Stimulated activated CD4-positive, alpha-beta T cell treated with anti-CD3 and anti-CD28 coated beads, Interleukin-1b, Interleukin-23, amount 100 ng/mL, for 1 hour (primary cell): ENCODE measurements at places on chromosomes 5 and 9.
A peak's percentile ranks its signal among the peaks of the same experiment; 100 is the strongest.

- no peak for DNase-seq
Measured at GRCh38 chr9:94801234-94801633, 74.7 kb downstream of the AOPEP start.

DNA sequence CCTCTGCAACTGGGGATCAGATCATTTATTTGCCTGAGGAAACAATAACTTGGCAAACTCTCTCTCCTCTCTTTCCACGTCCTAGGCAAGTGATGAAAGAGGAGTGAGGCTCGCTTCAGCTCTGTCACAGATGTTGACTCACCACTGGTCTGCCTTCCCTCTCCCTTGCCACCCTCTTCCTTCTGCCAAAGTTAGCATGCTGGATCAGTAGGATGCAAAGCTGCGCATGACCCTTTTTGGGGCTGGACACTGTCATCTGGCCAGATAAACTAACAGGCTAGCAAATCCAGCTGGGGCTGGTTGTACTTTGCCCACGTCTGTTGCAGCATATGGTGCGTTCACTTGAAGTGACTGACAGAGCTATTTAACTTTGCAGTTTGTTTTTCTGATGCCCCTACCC is 36.2 kb upstream of the SMARCA2 start:
- DNase-seq, result no peak

DNA sequence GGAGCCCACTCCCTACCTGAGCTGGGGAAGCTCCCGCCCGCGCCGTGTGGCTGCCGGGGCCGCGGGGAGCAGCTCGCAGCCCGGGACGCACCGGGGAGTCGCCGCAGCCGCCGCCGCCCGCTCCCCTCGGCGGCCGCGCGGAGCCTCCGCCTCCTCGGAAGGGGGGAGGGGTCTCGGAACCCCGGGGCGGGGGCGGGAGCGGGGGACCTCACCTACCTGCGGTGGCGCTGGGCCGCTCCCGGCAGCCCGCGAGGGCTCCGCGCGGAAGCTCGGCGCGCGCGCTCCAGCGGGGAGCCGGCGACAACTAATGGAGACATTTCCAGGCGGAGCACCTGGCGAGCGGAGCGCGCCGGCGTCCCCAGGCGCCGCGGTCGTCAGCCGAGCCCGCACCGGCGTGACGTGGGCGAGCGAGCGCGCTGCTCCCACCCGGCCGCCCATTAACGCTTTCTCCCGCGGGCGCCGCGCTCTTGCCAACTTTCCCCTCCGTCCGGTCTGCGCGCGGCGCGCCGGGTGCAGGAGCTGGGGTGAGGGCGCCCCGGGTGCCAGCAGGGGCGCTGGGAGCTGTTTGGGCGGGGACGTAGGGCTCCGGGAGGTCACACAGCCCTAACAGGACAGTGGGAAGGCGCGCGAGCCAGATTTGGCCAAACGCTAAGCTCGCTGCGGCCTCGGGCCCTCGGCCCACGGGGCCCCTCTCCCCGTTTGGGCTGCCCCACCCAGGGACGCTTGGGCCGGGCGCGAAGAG is 4.3 kb upstream of the IRX4 start:
- DNase-seq, result no peak

GRCh38 chr9:113471566-113471965 is 8.0 kb downstream of the RGS3 start:
- no peak for DNase-seq

DNA sequence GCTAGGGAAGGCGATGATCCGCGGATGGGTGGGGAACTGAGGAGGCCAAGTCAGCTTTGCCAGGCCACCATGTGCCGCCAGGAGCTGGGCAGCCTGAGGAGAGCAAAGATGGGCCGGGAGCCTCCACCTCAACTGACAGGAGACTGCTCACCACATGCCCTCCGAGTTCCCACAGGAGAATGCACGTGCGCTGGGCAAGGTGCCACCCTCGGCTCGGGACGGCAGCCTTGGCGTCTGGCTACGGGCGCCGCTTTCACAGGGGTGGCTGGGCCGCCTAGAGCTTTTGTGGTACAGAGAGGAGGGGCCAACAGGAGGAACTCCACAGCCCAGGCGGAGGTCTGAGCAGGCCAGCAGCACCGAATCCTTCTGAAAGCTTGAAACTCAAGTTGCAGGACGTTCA is 5.3 kb upstream of the TBC1D9B start:
- DNase-seq, result no peak

- DNase-seq, result no peak
Measured at GRCh38 chr9:82417501-82417900, 428.9 kb downstream of the SPATA31D1 start.

DNA sequence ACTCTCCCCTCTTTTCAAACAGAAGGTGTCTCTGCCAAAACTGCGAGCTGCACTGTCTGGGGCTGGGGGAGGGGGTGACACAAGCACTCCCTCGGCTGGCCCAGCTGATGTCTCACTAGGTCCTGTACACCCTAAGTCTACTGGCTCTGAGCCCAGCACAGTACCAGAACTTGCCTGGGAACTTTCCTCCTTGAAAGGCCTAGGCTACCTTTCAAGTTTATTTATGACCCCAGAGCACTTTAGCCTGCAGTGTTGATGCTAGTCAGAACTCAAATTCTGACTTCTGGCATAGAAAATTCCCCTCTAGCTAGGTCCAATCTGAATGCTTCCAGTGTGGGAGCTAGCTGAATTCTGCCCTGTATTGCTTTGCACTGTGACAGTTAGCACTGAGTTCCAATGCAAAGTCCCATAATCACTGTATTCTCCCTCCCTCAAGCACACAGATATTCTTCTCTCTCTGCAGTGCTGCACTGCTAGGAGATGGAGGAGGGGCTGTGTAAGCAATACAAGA is 10.5 kb downstream of the LURAP1L start:
- no peak for DNase-seq

GRCh38 chr9:126119731-126120130 is 206.9 kb upstream of the MVB12B start:
- no peak for DNase-seq

DNA sequence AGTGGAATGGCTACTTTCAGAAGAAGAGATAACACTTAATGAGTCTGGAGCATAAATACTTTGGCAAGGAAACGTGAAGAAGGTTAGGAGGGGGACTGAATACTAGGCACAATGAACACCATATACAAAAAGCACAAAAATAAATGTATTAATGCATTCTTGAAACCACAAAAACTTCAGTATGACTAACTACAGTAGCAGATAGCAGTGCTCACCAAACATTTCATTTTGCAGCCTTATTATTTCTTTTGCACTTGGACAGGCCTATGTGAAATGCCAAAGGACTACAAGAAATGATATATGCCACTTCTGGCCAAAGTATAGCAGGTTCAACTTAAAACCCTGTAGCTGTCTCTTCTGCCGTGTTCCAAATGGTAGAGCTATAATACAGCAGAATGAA is 26.3 kb downstream of the UBQLN1 start:
- DNase-seq, result no peak

- no peak for DNase-seq
Measured at GRCh38 chr5:32780508-32780919, 69.4 kb downstream of the NPR3 start.

GRCh38 chr9:112501287-112501686 is 14.7 kb downstream of the KIAA1958 start:
- no peak for DNase-seq

DNA sequence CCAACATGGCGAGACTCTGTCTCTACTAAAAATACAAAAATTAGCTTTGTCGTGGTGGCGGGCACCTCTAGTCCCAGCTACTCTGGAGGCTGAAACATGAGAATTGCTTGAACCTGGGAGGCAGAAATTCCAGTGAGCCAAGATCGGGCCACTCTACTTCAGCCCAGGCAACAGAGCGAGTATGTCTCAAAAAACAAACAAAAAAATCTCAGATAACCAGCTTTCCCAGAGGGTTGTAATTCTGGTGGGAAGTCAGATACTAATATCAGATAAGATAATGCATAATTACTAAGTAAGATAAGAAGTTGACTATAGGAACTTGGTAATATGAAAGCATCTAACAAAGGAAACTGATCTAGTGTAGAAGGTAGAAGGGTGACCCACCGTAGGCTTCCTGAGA is 60.6 kb downstream of the PCDH1 start:
- no peak for DNase-seq

DNA sequence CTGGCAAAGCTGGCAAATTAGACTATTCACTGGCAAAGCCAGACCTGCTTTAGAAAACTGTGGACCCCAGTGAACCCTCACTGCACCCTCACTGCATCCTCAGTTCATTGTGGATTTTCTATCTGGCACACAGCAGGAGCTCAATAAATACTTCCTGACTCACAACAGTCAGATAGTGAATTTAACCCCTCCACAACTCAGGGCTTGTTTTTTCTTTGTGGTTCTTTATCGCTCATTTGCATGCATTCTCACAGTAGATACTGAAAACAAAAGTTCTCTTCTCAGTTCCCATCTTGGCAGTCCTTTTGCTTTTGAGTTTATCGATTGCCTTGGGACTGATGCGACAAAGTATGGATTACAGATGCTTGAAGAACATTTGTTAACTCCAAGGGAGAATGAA is 99.8 kb downstream of the ACTL7B start:
- no peak for DNase-seq

DNA sequence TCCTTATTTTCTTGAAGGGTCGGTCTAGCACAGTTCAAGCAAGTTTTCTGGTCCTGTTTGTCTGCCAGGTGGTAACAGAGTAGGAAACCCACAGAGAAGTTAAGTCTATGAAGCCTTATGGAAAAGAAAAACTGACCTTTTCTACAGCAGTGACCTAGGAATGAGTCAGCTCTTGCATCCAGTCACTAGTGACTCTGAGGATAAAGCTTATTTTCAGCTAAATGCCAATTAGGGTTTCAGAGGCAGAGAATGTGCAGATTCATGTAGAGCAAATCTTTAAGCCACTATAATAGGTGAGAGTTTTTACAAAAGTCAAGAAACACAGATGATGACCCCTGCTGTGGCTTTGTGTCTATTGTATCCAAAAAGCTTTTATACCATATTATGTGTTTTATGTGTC is 100.7 kb downstream of the CWC27 start:
- DNase-seq, result no peak

DNA sequence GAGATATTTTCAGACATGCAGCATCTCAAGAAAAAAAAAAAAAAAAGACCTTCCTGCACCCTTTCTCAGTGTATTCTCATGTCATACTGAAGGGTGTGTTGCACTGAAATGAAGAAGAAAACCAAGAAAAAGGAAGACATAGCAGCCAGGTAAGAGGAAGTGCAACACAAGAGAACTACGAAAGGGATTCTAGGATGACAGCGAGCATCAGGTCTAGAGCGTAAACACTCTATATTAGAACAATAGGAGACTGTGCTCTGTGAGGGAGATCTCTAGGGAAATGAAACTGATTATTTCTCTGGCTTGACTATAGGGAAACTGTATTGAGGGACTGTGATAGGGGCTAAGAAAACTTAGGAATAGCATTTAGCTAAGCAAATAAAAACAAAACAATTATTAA is 30.0 kb downstream of the BTF3 start:
- DNase-seq, result no peak

GRCh38 chr5:73812962-73813588 is 187.1 kb downstream of the ARHGEF28 start:
- DNase-seq, result no peak

DNA sequence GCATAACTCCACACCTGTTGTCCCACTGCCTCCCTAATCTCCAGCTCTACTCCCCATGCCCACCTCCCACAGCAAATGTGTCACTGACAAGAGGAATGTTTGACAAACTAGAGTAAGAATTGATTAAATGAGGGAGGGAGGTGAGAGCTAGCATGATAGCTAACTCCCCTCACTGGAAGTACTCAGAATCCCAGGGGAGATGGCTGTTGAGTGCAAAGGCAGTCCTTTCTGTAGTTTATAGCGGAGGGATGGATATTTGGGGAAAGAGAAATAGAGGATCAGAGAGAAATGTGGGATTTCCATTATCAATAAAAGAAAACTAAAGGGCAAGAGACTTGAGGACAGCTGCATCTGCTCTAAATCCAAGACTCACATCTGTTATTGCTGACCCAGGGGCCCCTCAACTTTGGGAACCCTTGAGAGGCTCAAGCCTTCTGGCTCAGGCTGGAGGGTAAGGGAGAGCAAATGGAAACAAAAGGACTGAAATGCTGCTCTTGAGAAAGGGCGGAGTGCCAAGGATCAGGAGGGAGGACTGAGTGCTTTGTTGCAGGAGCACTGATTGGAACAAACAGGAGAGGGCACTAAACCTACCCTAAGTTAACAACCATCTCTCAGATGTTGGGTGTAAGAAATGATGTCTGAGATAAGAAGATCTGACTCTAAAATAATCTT is 372.1 kb downstream of the NTRK2 start:
- no peak for DNase-seq

DNA sequence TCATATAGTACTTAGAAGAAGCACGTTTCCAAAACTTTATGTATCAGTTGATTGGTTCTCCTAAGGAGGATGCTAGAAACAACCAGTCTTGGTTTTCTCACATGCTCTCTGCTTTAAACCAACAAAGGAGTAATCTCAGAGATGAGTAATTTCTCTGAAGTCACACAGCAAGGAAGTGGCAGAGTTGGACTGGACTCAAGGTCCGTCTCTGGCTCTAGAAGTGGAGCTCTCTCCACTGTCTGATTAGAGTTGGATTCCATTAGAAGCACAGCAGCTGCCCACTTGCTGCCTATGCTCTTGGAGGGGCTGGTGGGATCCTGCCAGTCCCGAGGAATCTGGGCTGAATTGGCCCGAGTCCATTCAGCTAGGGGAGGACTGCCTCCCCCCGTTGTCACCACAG is 21.0 kb downstream of the RALGPS1 start:
- no peak for DNase-seq

GRCh38 chr5:41751867-41752266 is 118.4 kb downstream of the OXCT1 start:
- no peak for DNase-seq

GRCh38 chr5:149442563-149443182 is 63.6 kb upstream of the IL17B start:
- DNase-seq, result peak; percentile 25

DNA sequence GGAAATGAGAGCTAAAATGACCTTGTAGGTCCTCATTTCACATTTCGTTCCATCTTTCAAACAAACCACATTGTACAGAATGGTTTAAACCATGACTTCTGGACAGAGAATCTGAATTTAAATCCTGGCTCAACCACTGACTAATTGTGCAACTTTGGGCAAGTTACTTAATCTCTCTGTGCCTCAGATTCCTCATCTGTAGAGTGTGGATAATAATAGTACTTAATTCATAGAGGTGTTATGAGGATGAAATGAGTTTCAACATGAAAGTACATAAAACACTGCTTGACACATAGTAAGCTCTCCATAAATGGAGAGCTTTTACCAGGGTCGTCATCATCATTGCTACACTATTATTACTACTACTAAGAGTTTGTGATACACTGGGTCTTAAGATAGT is 46.3 kb upstream of the FOXE1 start:
- no peak for DNase-seq

- no peak for DNase-seq
Measured at GRCh38 chr9:36976371-36977030, 57.6 kb downstream of the PAX5 start.

GRCh38 chr5:123119334-123119986 is 30.4 kb downstream of the PRDM6 start:
- no peak for DNase-seq
